Large intestine (tissue), 12 donors: ENCODE measurements at places on chromosomes 5 and 9.

GRCh38 chr9:69283003-69283402 lies 42.0 kb upstream of the ENTREP1 start:
- DNase-seq: no peak

GRCh38 chr5:78407458-78407857 lies 47.0 kb downstream of the SCAMP1 start:
- no peak for DNase-seq

DNA sequence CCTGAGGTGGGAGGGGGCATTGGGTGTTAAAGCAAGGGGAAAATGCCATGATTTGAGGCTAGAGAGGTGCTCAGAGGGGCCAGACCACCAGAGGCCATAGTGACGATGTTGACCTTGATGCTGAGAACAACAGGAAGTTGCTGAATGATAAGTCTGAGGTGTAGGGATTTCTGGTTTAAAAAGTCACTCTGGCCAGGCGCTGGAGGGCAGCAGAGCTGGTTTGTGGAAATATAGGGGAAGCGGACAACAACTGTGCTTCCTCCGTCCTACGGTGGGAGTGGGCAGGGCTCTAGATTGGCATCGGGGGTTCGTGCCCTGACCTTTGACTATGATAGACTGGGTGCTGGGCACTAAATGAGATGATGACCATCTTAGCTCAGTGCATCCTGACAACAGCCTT lies 44.7 kb downstream of the STOM start:
- DNase-seq: no peak

DNA sequence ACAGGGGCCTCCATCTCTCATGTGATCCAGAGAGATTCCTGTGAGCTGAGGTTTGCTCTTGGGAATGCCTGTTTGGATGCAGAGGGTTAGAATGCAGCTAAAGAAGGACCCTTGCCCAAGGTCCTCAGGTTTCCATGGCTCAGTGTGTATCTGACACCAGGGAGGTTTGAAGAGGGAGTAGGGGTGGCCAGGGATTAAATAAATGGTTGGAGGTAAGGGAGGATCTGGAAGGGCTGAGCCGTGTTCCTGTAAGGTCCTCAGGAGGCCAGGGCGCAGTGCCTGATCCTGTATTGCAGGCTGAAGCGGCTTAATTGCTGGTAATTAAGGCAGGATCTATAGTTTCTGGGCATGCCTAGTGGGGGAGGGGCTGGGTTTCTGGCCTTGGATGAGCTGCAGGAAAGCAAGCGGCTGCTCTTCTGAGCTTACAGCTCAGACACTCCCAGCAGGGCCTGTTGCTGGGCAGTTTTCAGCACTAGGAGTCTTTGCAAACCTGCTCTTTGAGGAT lies 41.5 kb upstream of the MAP1B start:
- DNase-seq: peak; percentile 8

DNA sequence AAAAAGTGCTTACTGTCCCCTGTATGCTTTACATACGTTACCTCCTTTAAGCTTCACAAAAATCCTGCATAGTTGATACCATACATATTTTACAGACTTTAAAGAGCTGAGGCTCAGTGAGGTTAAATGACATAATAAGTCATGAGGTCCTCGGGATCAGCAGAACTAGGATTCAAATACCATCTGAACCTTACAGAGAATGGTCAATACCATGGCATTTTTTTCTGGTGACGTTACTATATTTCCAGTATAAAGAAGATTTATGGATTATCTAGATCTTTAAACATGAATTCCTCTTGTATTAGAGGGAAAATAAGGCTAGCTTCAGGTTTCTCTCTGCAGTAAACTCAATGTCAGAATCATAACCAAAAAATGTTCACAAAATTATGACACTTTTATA lies 153.7 kb upstream of the GPR151 start:
- DNase-seq: no peak

DNA sequence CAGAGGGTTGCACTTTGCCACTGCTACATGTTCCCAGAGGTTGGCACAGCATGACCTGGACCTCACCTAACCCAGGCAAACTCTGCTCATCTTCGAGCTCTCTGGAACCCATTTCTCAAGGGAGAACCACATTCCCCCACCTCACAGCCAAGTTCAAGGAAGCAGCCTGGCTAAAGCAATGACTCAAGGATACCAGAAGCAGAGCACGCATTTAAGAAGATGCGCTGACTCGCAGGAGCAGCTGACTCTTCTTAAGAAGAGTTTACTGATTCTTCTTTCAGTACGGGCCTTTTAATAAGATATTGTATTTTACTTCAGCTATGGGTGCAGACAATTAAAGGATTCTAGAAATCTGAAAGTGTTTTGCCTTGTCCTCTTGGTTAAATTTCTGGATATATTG lies 4.1 kb upstream of the SEMA5A start:
- DNase-seq: no peak

- DNase-seq: no peak
Measured at GRCh38 chr9:6109986-6110385, 94.6 kb upstream of the RANBP6 start.

GRCh38 chr5:173742432-173742816 lies 126.0 kb upstream of the BOD1 start:
- DNase-seq: no peak

DNA sequence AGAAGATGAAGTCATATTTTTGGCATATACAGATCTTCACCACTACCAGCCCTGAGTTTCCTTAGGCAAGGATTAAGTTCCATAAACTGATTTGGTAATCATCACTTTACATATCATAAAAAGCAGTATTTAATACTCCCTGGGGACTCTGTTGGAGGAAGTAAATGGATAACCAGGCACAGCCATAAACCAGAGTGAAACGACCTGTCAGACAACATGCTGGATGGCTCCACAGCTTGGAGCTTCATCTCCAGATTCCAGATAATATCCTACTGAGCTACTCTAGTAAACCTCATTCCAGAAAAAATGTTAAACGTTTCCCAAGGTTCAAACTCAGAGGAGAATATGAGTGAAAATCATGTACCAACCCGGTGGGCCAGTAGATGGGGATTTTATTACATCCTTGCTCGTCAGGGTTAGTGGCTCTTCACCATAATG lies 109.2 kb downstream of the BASP1 start:
- peak; percentile 63 for DNase-seq

- no peak for DNase-seq
Measured at GRCh38 chr5:103442750-103443149, 119.8 kb downstream of the NUDT12 start.

DNA sequence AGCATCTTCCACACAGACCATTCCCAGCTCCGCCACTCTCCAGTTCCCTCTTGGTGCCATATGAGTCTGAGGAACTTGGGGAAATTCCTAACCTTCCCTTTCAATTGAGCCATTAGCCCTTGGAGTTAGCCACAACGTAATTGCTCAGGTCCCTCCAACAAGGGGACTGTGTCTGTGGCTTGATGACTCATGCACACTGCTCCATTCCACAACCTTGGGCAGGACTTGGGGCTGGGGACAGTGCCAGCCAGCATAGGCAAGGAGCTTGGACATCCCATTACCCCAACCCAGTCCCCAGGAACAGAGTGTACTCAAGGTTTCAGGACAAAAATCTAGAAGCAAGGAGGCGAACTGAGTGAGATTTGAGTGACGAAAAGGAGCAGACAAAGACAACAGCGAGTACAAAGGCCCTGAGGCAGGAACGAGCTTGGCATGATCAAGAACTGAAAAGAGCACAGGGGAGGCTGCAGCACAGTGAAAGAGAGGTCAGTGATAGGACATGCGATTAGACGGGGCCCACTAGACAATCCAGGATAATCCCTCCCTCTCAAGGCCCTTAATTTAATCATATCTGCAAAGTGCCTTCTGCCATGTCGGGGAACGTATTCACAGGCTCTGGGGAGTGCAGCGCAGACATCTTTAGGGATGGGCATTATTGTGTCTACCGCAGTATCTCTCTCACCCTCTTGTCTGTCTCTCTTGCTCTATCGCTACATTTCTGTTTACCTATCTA lies 16.0 kb upstream of the JADE2 start:
- DNase-seq: no peak

- no peak for DNase-seq
Measured at GRCh38 chr5:8729437-8729836, 816.4 kb downstream of the SEMA5A start.

DNA sequence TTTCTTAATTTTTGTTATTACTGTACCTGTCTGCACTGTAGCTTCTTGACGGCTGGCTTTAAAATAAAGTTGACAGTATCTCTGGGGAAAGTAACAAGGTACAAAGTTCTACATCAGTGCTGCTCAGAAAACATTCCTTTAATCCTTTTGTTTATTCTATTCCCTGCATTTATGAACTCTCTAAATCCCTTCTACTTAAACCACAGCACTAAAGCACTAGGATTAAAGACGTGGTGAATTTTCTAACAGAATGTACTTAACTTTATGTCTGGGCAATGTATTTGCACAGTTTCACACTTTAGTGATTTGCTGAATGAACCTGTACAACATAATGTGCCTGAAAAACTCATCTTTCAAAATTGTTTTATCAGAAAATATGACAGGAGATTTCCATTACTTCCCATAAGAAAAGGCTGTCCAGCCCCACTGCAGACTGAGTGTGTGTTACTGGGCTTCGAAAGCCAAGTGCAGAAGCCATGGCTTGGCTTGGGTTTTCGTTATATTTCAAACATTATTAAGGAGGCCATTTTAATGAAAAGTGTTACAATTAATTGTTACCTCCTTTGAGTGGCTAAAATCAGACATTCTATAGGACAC lies 43.8 kb downstream of the LHFPL2 start:
- DNase-seq: no peak

GRCh38 chr5:178630475-178630930 lies 3.7 kb upstream of the CLK4 start:
- DNase-seq: peak; percentile 50

GRCh38 chr9:127087836-127088235 lies 34.6 kb downstream of the ANGPTL2 start:
- DNase-seq: no peak

DNA sequence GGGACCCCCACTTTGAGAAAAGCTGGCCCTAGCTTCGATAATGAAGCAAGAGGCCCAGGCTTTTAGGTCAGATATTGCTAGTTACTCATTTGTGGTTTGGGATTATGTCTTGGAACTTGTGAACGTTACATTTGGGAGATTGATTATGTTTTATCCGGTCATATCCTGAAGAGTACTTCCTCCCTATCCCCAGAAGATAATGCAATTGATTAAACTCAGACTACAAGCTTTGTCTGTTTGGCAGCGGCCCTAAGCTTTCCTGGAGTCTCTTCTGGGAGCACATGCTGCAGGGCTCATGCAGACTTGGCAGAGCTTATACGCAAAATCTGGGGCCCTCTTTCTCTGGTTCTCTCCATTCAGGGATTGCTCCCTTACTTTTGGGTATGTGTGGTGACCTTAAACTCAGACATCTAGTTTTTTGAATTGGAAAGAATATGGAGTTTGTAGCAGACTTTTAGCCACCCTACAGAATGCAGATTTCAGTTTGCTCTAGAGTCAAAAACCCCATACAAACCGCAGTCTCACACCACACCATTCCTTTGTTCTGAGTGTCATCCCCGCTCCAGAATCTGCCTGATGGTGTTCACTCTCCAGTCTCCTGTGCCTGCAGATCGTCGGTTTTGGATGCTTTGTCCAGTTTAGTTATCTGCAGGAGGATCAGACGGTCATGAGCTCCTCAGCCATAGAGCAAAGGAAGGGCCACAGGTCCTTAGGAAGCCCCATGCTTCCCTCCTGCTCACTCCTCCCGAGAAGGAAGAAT lies 449.5 kb upstream of the TRPC7 start:
- DNase-seq: no peak

GRCh38 chr9:27404661-27405060 lies 107.7 kb upstream of the EQTN start:
- no peak for DNase-seq

- DNase-seq: no peak
Measured at GRCh38 chr9:81906671-81907070, 21.6 kb upstream of the SPATA31D4 start.

- no peak for DNase-seq
Measured at GRCh38 chr9:80090317-80090716, 518.6 kb downstream of the TLE4 start.

GRCh38 chr9:87725900-87726709 lies at the start of gene CTSL:
Gene CTSL, plus strand, starts transcription at chr9:87726119. Its CDS starts 1,485 bp downstream, at chr9:87727604.
- DNase-seq: peak; percentile 85

- DNase-seq: no peak
Measured at GRCh38 chr9:124652203-124652602, 118.9 kb downstream of the NR6A1 start.

GRCh38 chr5:126972062-126972895 lies 58.1 kb downstream of the MARCHF3 start:
- DNase-seq: peak; percentile 32

- no peak for DNase-seq
Measured at GRCh38 chr5:285991-286557, 14.6 kb downstream of the PDCD6 start.

DNA sequence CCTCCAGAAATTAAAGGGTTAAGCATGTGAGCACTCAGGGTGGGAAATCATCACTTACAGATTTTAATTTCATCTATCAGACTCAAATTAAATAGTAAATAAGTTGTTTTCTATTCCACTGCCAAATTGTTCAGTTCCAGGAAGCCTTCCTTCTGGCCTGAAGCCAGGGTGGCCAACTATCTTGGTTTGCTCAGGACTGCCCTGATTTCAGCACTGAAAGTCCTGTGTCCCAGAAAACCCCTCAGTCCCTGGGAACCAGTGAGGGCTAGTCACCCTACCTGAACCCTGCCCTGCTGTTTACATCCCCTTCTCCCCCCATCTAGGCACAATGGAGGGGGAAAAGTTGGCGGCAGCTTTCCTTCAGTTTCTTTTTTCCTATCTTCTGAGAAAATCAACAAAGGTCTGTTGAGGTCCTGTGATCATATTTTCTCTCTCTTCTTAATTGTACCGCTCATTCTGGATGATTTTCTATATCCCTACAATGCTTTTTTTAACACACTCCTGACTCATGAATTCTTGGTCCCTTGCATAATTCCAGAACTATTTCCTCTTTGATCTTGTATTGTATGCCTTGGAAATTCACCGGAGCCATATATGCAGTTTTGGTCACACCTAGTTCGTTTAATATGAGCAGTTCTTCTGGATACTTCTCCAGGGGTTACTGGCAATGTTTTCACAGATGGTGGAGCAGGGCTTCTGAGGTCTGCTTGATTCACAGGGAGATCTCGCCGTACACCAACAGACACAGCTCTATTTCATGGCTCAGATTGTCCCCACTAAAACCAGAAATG lies 103.8 kb downstream of the MAP1B start:
- no peak for DNase-seq

- no peak for DNase-seq
Measured at GRCh38 chr9:652914-653313, 188.6 kb upstream of the DMRT1 start.

- DNase-seq: no peak
Measured at GRCh38 chr9:3875361-3876132, 349.7 kb upstream of the RFX3 start.

DNA sequence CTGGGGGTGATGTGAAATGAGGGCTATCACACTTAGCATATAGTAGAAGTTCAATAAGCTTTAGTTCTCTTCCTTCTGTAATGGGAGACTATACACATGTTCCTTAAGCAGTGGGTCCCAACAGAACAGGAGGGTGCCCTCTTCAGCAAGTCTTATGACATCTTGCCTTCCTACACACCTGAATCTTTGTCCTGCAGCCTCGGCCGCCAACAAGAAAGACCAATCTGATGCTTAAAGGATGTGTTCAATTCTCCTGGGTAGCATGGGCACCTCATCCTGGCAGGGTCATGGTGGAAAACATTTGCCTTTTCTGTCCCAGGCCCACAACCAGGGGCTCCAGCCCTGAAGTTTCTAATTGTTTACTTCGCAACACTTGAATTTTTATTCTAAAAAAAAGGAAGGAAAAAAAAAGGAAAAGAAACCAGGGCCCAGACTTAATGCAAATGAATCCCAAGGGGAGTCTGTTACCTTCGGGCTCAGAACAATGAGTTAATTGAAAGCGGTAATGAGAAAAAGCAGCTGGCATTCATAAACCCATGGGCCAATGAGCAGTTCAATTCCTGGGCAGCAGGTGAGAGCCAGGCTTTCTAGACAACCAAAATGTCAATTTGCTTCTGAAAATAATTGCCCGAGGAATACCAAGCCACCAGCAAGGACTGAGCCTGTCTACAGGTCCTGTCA lies 26.2 kb upstream of the SMAD5 start:
- DNase-seq: no peak
